Dermis blood vessel endothelial cell (primary cell): ENCODE measurements at places on chromosomes 16 and 17. TPM values are rescaled to one million over a fixed set of nuclear protein-coding genes. Genes with fewer than 3 reads are reported as not detected.

The CHST4 gene
- not detected in 2 replicates for total RNA-seq

The PRSS36 gene
- 0.51 TPM in 1 of 2 replicates, not detected in the other for total RNA-seq

The ACSM5 gene
- total RNA-seq = 0.74 and 2.0 TPM in 2 replicates

The SMURF2 gene
- total RNA-seq = 124 and 150 TPM in 2 replicates

The KCNH6 gene
- total RNA-seq = 0.05 TPM in 1 of 2 replicates, not detected in the other

The CLEC19A gene
- not detected in 2 replicates for total RNA-seq

The FOXJ1 gene
- total RNA-seq = 0.05 TPM in 1 of 2 replicates, not detected in the other

The RAB26 gene
- total RNA-seq = 0.34 and 0.84 TPM in 2 replicates

The KRT20 gene
- not detected in 2 replicates for total RNA-seq

The ASB16 gene
- total RNA-seq = 0.17 TPM in 1 of 2 replicates, not detected in the other

The IL17C gene
- not detected in 2 replicates for total RNA-seq

The KRTAP4-5 gene
- not detected in 2 replicates for total RNA-seq

The SLC35B1 gene
- 56.9 and 58.9 TPM in 2 replicates for total RNA-seq

The PLXDC1 gene
- total RNA-seq = not detected in 2 replicates

The SLC12A3 gene
- total RNA-seq = not detected in 2 replicates

The HP gene
- total RNA-seq = 0.05 TPM in 1 of 2 replicates, not detected in the other

The CALB2 gene
- not detected in 2 replicates for total RNA-seq

The CCDC102A gene
- 12.6 and 25.5 TPM in 2 replicates for total RNA-seq

The CFAP52 gene
- not detected in 2 replicates for total RNA-seq

The DPEP3 gene
- not detected in 2 replicates for total RNA-seq

The ARL17A gene
- 3.4 and 4.9 TPM in 2 replicates for total RNA-seq

The CLEC18A gene
- total RNA-seq = 0.14 and 0.68 TPM in 2 replicates

The ABCC11 gene
- not detected in 2 replicates for total RNA-seq

The TMEM106A gene
- total RNA-seq = 2.4 and 2.5 TPM in 2 replicates

The ANKS3 gene
- 14.8 and 29.3 TPM in 2 replicates for total RNA-seq

The SLFN11 gene
- 83.3 and 103 TPM in 2 replicates for total RNA-seq

The EPN3 gene
- under 0.01 TPM in 1 of 2 replicates, not detected in the other for total RNA-seq

The OR2C1 gene
- total RNA-seq = not detected in 2 replicates

The MT1H gene
- total RNA-seq = not detected in 2 replicates

The PHKG2 gene
- total RNA-seq = 20.1 and 21.4 TPM in 2 replicates

The KRTAP4-1 gene
- not detected in 2 replicates for total RNA-seq

The KIF18B gene
- total RNA-seq = 1.4 and 7.3 TPM in 2 replicates

The RHBDF2 gene
- total RNA-seq = 34.5 and 35.5 TPM in 2 replicates

The CA10 gene
- not detected in 2 replicates for total RNA-seq

The SPSB3 gene
- 57.6 and 82.2 TPM in 2 replicates for total RNA-seq

The VASN gene
- 1.9 and 2.2 TPM in 2 replicates for total RNA-seq

The NPW gene
- 0.17 and 1.2 TPM in 2 replicates for total RNA-seq

The JMJD8 gene
- 34.9 and 45.7 TPM in 2 replicates for total RNA-seq

The YBX2 gene
- total RNA-seq = 0.17 TPM in 1 of 2 replicates, not detected in the other

The SOST gene
- total RNA-seq = 0.05 TPM in 1 of 2 replicates, not detected in the other

The TAC4 gene
- not detected in 2 replicates for total RNA-seq

The FA2H gene
- total RNA-seq = not detected in 2 replicates

The DNAH17 gene
- total RNA-seq = 0.42 and 0.51 TPM in 2 replicates

The CD300LB gene
- not detected in 2 replicates for total RNA-seq

The SLC16A11 gene
- 1.1 and 1.5 TPM in 2 replicates for total RNA-seq

The PYY gene
- total RNA-seq = not detected in 2 replicates

The CNGB1 gene
- not detected in 2 replicates for total RNA-seq

The GPR142 gene
- total RNA-seq = 0.09 and 0.68 TPM in 2 replicates

The AATK gene
- 4.0 and 4.1 TPM in 2 replicates for total RNA-seq

The SHISA9 gene
- total RNA-seq = 0.17 and 0.19 TPM in 2 replicates

The SLC5A2 gene
- not detected in 2 replicates for total RNA-seq
